ENCODE measurements at places on chromosomes 2 and 18.

- DNase-seq = no peak
Measured at GRCh38 chr2:3042601-3043585, 334.7 kb downstream of the EIPR1 start.

DNA sequence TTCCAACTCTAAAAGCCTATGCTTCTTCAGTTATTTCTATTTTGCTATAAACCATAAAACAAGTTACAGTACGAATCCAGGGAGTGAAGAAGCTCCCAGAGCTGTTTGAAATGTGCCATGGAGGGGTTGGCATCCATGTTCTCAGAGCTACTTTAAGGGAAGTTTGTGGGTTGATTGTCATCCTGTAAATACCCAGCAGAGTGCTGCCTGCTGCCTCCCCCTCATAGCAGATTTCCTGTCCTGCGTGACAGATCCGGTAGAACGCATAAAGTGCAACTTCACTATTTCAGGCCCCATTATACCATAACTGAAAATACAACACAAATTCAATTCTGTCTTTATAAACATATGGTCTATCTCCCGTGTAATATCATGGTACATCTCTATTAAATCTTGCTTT lies 114.4 kb downstream of the CTNNA2 start:
- DNase-seq = no peak

GRCh38 chr18:21857871-21858270 lies 117.3 kb downstream of the MIB1 start:
- no peak for DNase-seq

GRCh38 chr2:12315224-12315623 lies 401.5 kb upstream of the TRIB2 start:
- no peak for DNase-seq

GRCh38 chr2:73043929-73044832 lies 27.3 kb downstream of the SFXN5 start:
- no peak for DNase-seq

DNA sequence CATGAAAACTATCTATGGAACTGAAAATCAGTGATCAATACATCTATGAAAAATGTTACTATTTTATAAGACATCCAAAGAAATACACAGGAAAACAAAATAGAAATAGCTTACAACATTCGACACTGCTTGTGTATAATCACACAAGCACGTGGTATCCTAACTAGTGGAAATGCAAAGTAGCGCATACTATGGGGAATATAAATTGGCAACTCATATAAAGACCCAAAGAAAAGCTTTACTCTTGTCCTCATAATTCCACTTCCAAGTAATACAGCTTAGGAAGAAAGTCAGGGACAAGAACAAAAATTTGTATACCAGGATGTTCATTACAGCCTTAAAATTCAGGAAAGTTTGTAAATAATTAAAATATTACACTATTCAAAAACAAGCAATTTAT lies 384.6 kb downstream of the NRXN1 start:
- no peak for DNase-seq

DNA sequence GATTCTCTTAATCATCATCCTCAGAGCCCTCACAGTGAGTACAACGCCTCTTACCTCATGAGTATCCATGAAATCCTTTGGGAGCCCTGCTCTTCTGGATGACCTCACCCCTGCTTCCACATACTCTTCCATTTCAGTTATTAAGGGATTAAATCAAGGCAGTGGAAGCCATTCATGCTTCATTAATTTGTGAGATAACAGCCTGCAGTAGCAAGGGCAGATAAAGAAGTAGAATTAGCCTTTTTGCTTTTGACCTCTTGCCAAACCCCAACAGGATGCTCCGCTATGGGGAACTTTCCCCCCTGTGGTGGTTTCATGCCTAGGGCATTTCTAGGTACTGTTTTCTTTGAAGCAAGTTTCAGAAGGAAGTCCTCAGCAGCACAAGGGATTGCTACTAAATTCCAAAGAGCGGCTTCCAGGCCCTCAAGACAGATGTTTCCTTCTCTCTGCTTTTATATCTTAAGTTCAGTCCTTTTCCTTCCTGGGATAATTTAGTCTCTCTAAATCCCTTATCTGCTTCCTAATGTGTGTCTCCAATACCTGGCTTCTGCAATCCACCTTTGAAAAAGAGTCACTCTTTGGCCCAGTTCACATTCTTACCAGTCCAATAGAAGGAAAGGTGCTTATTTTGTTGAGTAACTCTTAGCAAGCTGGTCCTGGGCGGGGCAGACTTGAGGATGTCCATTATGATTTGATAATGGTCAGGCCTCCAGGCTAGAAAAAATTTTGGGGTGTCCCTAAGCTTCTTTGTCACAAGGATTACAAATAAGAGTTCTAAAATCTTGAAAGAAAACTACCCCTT lies 76.9 kb downstream of the MYO1B start:
- no peak for DNase-seq

- no peak for DNase-seq
Measured at GRCh38 chr2:177265824-177266817, 1.6 kb upstream of the NFE2L2 start.

- no peak for DNase-seq
Measured at GRCh38 chr2:144833075-144833637, 313.2 kb upstream of the ZEB2 start.

GRCh38 chr18:8848541-8848940 lies 143.2 kb downstream of the MTCL1 start:
- no peak for DNase-seq
